Tibial nerve (tissue), 4 donors: ENCODE measurements at places on chromosomes 1 and 21. TPM values are rescaled to one million over a fixed set of nuclear protein-coding genes. Genes with fewer than 3 reads are reported as not detected.

DNA sequence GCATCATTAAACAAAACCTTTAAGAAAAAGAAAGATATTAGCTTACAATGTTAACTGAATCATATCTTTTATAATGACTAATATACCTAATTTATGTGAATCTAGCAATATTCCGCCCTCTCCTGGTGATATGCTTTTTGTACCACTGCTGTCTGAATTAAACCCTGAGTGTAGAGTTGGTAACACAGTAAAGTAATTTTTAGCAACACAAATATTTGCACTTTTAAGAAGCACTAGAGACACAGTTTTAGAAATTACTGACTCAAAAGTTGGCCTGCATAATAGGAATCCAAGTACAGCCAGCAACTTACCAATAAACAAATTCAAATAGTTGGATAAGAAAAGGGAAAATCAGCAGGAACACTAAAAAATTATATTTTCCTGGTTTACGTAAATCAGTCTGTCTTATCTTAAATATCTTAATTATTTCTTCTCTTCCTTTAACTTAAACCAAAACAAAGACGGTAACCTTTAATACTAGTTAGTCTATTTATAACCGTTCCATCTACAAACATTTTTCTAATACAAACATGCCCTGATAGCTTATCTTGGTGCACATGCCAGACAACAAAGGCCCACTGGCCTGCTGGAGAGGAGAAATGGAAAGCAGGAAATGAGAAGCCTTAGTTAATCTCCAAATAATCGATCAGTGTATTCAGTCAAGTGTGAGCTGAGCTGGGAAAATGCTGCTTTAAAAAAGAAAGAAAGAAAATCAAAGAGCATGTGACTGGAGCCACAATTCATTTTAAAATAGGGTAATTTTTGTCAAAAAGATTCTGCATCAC, 246.0 kb downstream of the RERE start:
- H3K36me3 ChIP-seq = no peaks in the 10 kb centered on the region
- no peak overlapping the region for H3K4me3 ChIP-seq
- no peak for DNase-seq
- H3K27me3 ChIP-seq = no peaks in the 10 kb centered on the region

GRCh38 chr1:114334297-114334696, 176.7 kb downstream of the TRIM33 start:
- H3K4me3 ChIP-seq = no peak overlapping the region
- no peaks in the 10 kb centered on the region for H3K36me3 ChIP-seq
- no peaks in the 10 kb centered on the region for H3K27me3 ChIP-seq
- no peak overlapping the region for H3K27ac ChIP-seq
- H3K4me1 ChIP-seq = no peaks in the 10 kb centered on the region

- no peaks in the 10 kb centered on the region for H3K36me3 ChIP-seq
- H3K27me3 ChIP-seq = no peaks in the 10 kb centered on the region
- H3K4me3 ChIP-seq = no peak overlapping the region
- no peaks in the 10 kb centered on the region for H3K4me1 ChIP-seq
- no peak for DNase-seq
Observed at GRCh38 chr1:167668108-167668507, 38.1 kb downstream of the RCSD1 start.

- H3K36me3 ChIP-seq = no peaks in the 10 kb centered on the region
- H3K4me3 ChIP-seq = no peak overlapping the region
- DNase-seq = no peak
- peak overlapping the region; percentile 35 for H3K27ac ChIP-seq
- no peaks in the 10 kb centered on the region for H3K27me3 ChIP-seq
Observed at GRCh38 chr1:241642593-241642944, 2.4 kb upstream of the CHML start.

Gene ZYG11B
- total RNA-seq = 42.8 TPM

GRCh38 chr21:38766987-38767722, 38.6 kb upstream of the ETS2 start:
- no peak overlapping the region for H3K4me3 ChIP-seq
- no peaks in the 10 kb centered on the region for H3K4me1 ChIP-seq
- DNase-seq = no peak
- no peaks in the 10 kb centered on the region for H3K27me3 ChIP-seq
